Kidney (tissue), 22 donors: ENCODE measurements at places on chromosomes 7 and 10. TPM values are rescaled to one million over a fixed set of nuclear protein-coding genes. Genes with fewer than 3 reads are reported as not detected.

DNA sequence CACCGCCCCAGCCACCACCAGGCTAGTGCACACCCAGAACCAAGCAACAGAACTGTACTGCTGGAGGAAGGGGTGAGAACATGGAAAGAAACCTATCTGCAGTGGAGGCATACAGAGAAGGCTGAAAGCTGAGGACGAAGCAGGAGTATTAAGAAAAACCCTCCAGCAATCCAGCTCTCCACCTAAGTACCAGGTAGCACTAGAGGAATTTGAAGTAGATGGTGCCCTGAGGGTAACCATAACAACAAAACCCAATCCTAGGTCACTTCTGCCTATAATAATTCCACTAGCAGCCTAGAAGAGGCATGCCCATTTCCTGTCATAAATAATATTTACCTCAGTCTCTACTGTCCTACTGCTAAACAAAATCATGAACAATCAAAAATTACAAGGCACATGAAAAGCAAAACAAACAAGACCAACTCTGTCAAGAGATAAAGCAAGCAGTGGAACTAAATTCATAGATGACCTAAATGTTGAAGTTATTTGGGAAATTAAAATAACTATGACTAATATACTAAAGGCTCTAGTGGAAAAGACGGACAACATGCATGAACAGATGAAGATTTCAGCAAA, 51.1 kb downstream of the HYCC1 start:
- no peak for DNase-seq
- H3K27ac ChIP-seq, result no peak overlapping the region
- H3K27me3 ChIP-seq, result no peaks in the 10 kb centered on the region
- peaks cover 2% of the 10 kb centered on the region for H3K36me3 ChIP-seq

DNA sequence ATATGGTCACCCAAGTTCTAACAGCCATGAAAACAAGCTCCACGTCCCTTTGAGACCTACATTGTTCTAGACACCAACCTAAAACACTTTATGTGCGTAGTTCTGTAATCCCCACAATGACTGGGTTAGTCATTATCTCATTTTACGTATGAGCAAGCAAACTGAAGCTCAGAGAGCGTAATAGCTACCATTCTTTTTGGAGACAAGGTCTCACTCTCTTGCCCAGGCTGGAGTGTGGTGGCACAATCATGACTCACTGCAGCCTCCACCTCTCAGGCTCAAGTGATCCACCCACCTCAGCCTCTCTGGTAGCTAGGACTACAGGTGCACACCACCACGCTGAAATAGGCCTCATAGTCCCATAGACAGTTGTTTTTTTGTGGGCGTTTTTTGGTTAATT, 10.5 kb downstream of the DAGLB start:
- H3K4me3 ChIP-seq, result no peak overlapping the region
- no peaks in the 10 kb centered on the region for H3K27me3 ChIP-seq
- H3K36me3 ChIP-seq, result no peaks in the 10 kb centered on the region
- H3K27ac ChIP-seq, result no peak overlapping the region

MET gene
- 13.4 TPM for polyA plus RNA-seq

DNA sequence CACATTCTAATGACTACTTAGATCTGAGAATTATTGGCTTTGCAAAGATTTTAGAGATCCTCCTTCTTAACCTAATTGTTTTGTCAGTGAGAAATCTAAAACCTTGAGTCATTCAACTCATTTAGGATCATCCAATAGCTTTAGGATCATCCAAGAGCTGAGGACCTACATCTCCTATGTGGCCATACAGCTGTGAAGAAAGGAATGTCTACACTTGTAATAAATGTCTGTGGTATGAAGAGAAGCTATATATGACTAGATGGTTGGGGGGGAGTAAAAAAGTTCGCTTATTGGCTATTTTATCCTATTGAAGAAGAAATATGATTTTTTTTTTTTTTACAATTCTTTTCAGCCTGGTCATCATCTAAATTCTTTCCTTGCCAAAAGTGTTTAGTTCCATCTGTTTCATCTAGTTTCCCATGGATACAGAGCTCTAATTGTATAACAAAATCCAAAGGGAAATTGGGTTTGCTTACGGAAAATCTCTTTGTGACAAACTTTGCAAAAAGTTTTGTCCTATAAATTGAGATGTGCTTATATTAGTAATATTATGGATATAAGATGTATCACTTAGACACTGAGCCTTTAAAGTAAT, 196.7 kb downstream of the PRKG1 start:
- H3K4me1 ChIP-seq, result no peaks in the 10 kb centered on the region
- H3K27ac ChIP-seq, result no peak overlapping the region
- no peak overlapping the region for H3K4me3 ChIP-seq
- no peak for DNase-seq
- no peaks in the 10 kb centered on the region for H3K27me3 ChIP-seq

DNA sequence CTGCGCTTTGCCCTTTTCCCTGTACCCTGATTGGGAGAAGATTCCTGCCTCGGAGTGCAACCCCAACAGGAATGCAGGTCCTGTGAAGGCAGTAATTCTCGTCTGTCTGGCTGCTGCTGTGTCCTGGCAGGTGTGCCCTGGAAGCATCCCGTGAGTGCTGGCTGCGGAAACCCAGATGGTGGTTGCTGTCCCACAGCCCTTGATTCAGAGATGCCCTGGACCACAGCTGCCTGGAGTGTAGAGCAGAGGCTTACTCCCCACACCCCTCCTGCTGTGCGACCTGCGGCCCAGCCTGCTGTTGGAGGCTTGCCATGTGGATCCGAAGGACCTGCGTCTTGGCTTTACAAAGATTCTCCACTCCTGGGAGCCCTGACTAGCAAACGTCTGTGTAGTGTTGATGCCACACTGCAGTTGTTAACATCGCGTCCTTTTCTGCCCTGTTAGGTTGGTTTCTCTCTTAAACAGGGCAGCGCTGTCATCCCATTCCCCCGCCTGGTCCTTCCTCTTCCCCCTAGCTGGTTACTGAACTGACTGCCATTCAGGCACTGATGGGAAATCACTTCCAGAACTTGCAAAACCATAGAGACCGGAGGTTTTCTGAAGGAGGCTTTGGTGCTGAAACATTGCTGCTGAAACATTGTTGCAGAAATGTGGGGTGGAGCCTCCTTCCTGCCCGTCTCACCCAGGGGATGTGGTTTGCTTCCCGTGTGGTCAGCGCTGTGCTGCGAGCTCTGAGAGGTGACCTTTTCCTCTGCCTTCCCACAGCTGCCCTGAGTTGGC, 53.3 kb downstream of the DNAJB6 start:
- no peaks in the 10 kb centered on the region for H3K4me1 ChIP-seq
- no peak overlapping the region for H3K4me3 ChIP-seq
- DNase-seq, result no peak

DNA sequence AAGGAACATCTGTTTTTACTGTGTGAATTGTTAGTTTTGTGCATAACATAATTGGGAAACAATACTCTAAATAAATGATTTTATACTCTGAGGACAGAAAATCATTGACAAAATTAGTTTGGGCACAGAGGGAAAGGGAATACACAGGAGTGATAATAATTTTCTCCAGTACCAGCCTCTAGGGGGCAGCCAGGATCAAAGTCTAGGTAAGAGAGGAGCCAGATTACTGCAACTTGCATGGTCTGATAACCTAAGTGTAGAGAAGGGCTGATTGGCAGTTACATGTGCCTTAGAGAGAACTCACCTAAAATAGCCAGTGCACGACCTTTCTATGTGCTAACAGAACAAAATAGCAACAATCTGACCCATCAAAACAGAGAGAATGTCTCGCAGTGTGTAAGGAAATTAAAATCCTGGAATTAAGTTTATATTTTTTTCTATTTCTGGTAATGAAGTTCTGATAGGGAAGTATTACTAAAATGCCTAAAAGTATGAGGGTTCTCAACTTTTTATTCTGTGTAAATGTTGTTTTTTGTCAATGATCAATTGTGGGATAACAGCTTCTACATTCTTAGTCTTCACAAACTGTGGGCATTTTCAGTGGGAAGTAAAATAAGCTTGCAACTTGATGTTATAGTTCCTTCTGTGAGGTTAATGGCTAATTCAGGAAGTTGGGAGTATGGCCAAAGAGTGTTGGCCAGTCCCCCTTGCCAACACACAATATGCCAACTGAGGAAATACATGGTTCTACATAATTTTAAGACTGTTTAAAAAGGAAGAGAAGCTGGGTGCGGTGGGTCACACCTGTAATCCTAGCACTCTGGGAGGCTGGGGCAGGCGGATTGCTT, 66.4 kb downstream of the EXOC6 start:
- DNase-seq, result peak; percentile 38
- H3K4me3 ChIP-seq, result no peak overlapping the region
- H3K4me1 ChIP-seq, result no peaks in the 10 kb centered on the region
- no peak overlapping the region for H3K27ac ChIP-seq

LIPJ gene
- not detected for polyA plus RNA-seq

SPDYE2B gene
- not detected for polyA plus RNA-seq

- DNase-seq, result no peak
- no peaks in the 10 kb centered on the region for H3K4me1 ChIP-seq
- H3K36me3 ChIP-seq, result no peaks in the 10 kb centered on the region
- no peak overlapping the region for H3K4me3 ChIP-seq
Measured at GRCh38 chr7:106071356-106071998, 40.6 kb downstream of the SYPL1 start.

SEMA4G gene
- polyA plus RNA-seq, result 23.5 TPM

GRCh38 chr7:18555968-18556367, 60.4 kb downstream of the HDAC9 start:
- H3K4me1 ChIP-seq, result no peaks in the 10 kb centered on the region
- H3K4me3 ChIP-seq, result no peak overlapping the region
- DNase-seq, result no peak

GRCh38 chr10:125868372-125868975, 12.6 kb downstream of the DHX32 start:
- H3K27ac ChIP-seq, result no peak overlapping the region
- H3K4me3 ChIP-seq, result no peak overlapping the region
- peak; percentile 50 for DNase-seq
- H3K27me3 ChIP-seq, result no peaks in the 10 kb centered on the region
- H3K4me1 ChIP-seq, result no peaks in the 10 kb centered on the region

GRCh38 chr7:24401628-24402593, 117.9 kb downstream of the NPY start:
- H3K4me3 ChIP-seq, result no peak overlapping the region
- no peak overlapping the region for H3K27ac ChIP-seq
- no peaks in the 10 kb centered on the region for H3K4me1 ChIP-seq
- no peaks in the 10 kb centered on the region for H3K36me3 ChIP-seq

GRCh38 chr10:3438606-3439005, 266.0 kb upstream of the PITRM1 start:
- H3K27ac ChIP-seq, result no peak overlapping the region
- H3K4me3 ChIP-seq, result no peak overlapping the region
- H3K27me3 ChIP-seq, result no peaks in the 10 kb centered on the region

GRCh38 chr10:29160150-29160617, 128.7 kb upstream of the LYZL1 start:
- no peaks in the 10 kb centered on the region for H3K36me3 ChIP-seq
- no peaks in the 10 kb centered on the region for H3K27me3 ChIP-seq
- no peaks in the 10 kb centered on the region for H3K4me1 ChIP-seq
- no peak overlapping the region for H3K27ac ChIP-seq
- DNase-seq, result no peak
- no peak overlapping the region for H3K4me3 ChIP-seq

C10orf53 gene
- not detected for polyA plus RNA-seq

AGR3 gene
- polyA plus RNA-seq, result 1.7 TPM

DNA sequence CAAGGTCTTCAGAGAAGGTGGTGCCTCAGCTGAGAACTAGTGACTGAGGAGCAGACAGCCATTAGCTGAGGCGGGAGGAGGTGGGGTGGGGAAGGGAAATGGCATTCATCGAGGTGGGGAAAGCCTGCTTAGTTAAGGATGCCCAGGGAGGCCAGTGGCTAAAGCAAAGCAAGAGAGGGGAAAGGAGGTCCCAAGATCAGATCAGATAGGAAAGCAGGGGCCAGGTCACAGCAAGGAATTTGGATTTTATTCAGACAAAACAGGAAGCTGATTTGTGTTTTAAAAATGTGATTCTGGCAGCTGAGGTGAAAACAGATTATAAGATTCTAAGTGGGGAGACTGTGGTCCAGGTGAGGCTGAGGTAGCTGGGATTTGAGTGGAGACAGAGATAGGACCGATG, 45.8 kb downstream of the CNNM1 start:
- DNase-seq, result no peak
- H3K27me3 ChIP-seq, result no peaks in the 10 kb centered on the region
- no peaks in the 10 kb centered on the region for H3K36me3 ChIP-seq
- H3K4me3 ChIP-seq, result no peak overlapping the region
- H3K27ac ChIP-seq, result no peak overlapping the region

SFRP5 gene
- 0.22 TPM for polyA plus RNA-seq

- H3K4me3 ChIP-seq, result no peak overlapping the region
- H3K36me3 ChIP-seq, result no peaks in the 10 kb centered on the region
- no peak for DNase-seq
- H3K27ac ChIP-seq, result no peak overlapping the region
Measured at GRCh38 chr7:132450188-132450587, 126.1 kb downstream of the PLXNA4 start.

- no peaks in the 10 kb centered on the region for H3K36me3 ChIP-seq
- H3K4me3 ChIP-seq, result no peak overlapping the region
- no peak for DNase-seq
- no peaks in the 10 kb centered on the region for H3K4me1 ChIP-seq
- no peaks in the 10 kb centered on the region for H3K27me3 ChIP-seq
Measured at GRCh38 chr10:72785409-72785808, 93.5 kb downstream of the MCU start.
